ENCODE measurements at places on chromosomes 3 and 15.

- DNase-seq = no peak
Observed at GRCh38 chr3:188043891-188044290, 110.1 kb upstream of the LPP start.

DNA sequence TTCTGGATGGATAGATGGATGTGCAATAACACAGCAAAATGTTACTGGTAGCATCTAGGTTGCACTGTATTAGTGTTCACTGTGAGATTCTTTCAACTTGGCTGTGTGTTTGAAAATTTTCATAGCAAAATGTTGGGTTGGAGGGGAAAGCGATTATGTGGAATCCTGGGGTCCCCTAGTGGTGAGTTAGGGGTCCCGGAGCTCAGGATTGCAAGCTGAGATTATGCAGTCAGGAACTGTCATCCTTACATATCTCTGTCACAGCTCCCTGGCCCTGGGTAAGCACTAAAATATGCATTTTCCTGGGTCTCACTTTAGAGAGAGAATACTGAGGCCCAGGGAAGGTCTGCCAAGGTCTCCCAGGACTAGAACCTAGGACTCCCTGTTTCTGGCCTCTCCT, 77.2 kb downstream of the CEMIP start:
- no peak for DNase-seq

- no peak for DNase-seq
Observed at GRCh38 chr3:4984511-4984864, 5.3 kb downstream of the BHLHE40 start.

DNA sequence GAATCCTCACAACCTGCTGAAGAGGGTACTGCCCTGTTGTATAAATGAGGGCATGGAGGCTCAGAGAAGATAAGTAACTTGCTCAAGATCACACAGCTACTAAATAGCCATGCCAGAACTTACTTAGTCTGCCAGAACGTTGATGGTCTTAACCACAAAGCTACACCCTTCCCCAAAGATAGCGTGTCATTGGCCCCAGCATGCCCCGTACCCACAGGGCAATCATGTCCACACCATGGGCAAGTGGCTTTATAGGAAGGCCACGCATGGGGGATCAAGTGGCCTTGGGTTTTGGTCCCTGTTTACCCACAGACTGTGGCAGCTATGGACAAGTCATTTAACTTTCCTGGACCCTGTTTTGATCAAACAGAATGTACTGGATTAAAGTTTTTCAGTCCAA, 15.9 kb upstream of the ARHGEF3 start:
- no peak for DNase-seq

- no peak for DNase-seq
Observed at GRCh38 chr3:54931182-54931581, 3.3 kb upstream of the LRTM1 start.

DNA sequence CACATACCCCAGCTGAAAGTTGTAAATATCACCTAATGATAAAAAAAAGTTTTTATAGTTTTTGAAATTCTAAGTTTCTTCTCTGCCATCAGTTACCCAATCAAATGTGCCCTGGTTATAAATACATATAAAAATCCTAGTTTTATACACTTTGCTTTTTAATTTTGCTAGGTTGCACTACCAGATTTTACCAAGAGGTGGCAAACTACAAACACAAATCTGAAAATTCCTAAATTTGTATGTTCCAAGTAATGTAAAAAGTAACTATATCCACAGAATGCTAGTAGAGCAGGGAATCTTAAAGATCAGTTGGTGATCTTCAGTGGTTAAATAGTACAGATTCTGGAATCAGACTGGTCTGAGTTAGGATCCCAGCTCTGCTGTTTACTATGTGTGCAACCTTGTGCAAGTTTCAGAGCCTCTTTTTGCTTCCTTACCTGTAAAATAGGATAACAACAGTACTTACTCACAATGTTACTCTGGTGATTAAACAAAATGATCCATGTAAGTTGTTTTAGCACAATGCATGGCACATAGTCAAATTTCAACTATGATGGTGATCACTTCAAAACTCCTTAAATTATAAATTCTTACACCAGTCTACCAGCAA, 11.0 kb downstream of the TRPM7 start:
- DNase-seq = no peak

GRCh38 chr3:194777729-194778128, 92.0 kb downstream of the FAM43A start:
- DNase-seq = no peak

DNA sequence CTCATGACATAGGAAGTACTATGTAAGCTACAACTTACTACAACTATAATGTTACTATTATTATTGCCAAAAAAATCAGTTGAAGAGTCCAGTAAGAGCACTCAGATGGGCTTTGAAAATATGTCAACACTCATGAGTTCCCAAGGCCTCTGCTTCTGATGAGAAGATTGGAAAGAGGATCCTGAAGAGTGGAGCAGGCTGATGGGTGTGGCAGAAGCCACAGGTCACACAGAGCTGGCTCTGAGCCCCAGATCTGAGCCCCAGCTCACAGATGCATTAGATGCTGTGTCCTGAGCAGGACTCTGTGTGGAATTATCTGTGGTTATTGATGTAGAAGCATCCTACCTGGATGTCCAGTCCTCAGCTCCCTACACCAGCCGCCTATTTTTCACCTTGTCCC, 65.6 kb downstream of the SPSB4 start:
- DNase-seq = no peak

DNA sequence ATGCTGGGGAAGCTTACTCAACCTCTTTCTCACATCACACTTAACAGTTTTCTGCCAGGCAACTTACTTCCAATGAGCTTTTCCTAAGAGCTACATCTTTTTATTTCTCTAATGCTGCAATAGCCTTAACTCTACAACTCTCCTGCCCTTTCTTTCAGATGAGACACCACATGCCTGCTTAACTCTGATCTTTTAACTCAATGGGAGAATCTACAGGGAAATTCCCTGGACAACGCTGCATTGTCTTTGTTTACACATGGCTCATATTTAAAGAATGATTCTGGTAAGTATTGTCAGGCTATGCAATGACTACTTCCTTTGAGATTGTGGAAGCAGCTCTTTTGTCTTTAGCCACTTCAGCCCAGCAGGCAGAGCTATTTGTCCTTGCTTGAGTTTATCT, 353.1 kb upstream of the BCHE start:
- DNase-seq = no peak

DNA sequence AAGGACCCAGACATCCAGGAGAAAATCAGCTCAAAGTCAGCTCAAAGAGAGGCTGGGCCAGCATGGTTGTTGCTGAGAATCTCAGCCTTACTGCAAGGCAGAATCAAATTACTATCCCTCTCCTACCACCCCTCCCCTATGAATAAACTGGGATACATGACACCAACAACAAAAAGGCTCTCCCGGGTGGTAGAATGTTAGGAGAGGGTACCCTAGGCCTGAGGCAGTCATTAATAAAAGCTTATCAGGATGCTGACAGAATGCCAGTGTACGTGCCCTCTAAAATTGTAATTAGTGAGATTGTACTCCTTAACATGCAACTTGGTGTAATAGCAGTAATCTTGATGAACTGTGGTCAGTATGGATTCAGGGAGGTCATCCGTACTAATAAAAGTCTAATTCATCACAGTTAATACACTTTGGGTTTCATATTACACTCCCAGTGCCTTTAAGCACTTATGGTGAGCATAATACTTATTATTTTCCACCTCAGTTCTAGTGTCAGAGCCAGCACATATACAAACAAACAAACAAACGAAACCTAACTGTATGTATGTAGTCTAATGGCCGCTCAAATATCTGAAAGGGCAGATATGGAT, 76.5 kb downstream of the B3GALNT1 start:
- no peak for DNase-seq

GRCh38 chr15:56272454-56272853, 28.8 kb upstream of the RFX7 start:
- DNase-seq = no peak

- no peak for DNase-seq
Observed at GRCh38 chr3:32613183-32613582, 42.5 kb upstream of the DYNC1LI1 start.

- no peak for DNase-seq
Observed at GRCh38 chr3:38543586-38543985, 47.4 kb downstream of the EXOG start.

DNA sequence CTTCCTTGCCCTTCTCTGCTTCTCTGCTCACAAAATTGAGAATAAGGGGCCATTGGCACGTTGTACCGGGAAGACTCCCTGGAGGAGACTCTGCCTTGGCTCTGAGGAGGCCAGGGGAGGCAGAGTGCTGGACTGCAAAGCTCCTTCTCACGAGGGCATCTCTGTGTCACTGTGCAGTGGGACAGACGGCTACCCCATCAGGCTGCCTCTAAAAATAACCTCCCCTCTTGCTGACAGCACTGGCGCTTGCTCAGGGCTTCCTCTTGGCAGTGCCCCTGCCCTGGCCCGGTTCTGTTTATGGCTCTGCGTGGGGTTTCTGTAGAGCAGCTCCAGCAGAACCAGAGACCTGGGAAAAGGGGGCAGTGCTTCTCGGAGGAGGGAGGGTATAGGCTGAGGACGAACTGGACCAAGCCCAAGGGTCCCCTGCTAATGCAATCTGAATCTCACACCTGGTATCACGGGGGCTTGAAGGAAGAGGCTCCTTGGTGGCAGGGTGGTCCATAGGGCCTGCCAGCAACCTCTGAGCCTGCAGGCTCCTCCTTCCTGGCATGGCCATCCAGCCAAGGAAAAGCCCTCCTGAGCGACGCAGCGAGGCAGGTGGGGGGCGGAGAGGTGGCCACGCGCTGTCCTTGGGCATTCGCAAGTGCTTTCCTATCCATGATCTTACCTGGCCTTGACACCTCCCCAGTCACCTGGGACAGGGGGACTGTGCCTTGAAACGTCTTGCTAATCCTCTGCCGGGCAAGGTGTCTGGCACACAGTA, 63.3 kb upstream of the TLE3 start:
- DNase-seq = no peak

DNA sequence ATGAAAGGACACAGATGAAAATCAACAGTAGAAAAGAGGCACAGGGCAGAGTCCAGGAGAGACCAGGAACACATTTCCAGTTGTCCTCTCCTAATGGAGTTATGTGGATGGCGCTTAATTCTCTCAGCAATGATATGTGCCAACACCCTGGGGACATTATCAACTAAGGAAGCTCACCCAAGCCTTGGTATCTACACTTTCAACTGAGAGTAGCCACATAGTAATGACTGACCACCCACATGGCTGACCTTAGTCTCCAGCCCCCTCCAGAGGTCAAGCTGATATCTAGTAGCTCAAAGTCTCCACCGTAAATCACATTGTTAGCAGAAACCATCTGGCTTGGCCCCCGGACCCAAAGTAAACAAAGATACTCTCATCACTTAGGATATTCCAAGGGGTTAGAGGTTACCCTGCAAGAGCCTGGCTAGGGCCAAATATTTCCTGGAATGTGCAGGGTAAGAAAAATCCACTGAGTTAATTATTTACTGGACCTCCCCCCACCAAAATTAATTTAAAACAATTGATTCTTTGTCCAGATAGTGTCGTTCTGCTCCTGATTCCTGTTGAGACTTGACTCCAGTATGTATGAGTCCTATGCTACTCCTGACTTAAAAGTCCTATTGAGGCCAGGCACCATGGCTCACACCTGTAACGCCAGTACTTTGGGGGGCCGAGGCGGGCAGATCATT, 24.8 kb downstream of the GABRR3 start:
- DNase-seq = no peak

DNA sequence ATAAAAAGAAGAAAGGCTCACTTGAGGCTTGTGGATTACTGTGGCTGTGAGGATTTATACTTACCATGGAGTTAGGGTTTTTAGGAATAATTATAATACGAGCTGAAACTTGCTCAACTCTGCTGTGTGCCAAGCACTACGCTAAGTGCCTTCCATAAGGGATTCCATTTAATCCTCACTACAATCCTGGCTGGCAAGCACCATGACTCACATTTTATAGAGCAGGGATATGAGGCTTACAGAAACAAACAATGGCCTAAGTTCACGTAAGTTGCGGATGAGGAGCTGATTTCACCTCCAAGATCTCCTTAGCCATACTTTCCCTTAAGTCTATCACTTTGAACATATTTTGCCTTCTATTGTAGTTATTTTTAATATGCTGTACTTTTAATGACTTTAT, 43.9 kb upstream of the ARL8B start:
- no peak for DNase-seq

DNA sequence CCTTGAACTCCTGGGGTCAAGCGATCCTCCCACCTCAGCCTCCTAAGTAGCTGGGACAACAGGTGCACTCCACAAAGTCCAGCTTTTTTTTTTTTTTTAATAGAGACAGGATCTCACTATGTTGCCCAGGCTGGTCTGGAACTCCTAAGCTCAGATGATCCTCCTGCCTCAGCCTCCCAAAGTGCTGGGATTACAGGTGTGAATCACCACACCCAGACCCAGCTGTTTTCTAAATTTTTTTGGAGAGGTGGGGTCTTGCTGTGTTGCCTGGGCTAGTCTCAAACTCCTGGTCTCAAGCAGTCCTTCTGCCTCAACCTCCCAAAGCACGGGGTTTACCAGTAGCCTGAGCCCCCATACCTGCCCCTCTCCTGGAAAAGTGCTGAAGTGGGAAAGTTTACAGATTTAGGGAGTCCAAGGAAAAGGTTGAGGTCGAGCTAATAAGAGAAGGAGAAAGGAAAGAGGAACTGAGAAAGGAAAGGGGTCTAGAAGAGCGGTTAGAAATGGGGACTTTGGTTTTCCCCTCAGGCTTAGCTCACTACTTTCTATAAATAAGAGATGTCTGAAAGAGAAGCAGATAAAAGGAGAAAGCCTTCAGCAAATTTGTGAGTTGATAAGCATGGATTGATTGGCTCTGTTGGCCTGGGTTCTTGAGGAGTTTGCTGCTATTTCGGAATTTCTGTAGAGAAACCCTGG, 23.6 kb downstream of the UBE2E1 start:
- DNase-seq = no peak

GRCh38 chr3:108404368-108404767, 106.0 kb downstream of the MYH15 start:
- DNase-seq = no peak

GRCh38 chr3:11499144-11499543, 144.6 kb downstream of the VGLL4 start:
- DNase-seq = no peak

- DNase-seq = no peak
Observed at GRCh38 chr3:98806521-98806920, 43.4 kb downstream of the ST3GAL6 start.

- DNase-seq = no peak
Observed at GRCh38 chr3:45168451-45168850, 22.3 kb upstream of the CDCP1 start.

- DNase-seq = no peak
Observed at GRCh38 chr3:73007992-73008712, 11.5 kb downstream of the PPP4R2 start.

- DNase-seq = no peak
Observed at GRCh38 chr3:168327856-168328255, 232.1 kb upstream of the GOLIM4 start.

DNA sequence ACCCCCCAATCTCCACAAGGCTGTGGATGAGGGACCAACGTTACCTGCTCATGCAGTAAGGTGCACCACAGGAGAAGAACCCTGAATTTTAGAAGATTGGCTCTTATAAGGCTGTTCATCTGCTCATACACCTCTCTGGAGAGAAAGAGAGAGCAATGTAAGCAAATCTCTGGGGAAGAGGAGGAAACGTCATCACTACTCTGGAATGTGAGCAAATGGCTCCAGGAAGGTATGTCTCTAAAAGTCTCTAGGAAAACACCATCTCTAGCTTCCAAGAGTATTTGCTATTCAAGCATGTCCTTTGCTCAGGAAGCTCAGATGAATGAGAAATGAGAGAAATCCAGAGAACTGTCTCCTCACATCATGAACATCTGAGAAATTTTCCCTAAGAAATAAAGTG, 235.4 kb downstream of the TBL1XR1 start:
- DNase-seq = no peak

- no peak for DNase-seq
Observed at GRCh38 chr15:98324341-98324970, 323.9 kb upstream of the IGF1R start.

- no peak for DNase-seq
Observed at GRCh38 chr15:91345736-91346135, 245.7 kb downstream of the SV2B start.
